ENCODE measurements at places on chromosomes 7 and 10. TPM values are rescaled to one million over a fixed set of nuclear protein-coding genes. Genes with fewer than 3 reads are reported as not detected.

DNA sequence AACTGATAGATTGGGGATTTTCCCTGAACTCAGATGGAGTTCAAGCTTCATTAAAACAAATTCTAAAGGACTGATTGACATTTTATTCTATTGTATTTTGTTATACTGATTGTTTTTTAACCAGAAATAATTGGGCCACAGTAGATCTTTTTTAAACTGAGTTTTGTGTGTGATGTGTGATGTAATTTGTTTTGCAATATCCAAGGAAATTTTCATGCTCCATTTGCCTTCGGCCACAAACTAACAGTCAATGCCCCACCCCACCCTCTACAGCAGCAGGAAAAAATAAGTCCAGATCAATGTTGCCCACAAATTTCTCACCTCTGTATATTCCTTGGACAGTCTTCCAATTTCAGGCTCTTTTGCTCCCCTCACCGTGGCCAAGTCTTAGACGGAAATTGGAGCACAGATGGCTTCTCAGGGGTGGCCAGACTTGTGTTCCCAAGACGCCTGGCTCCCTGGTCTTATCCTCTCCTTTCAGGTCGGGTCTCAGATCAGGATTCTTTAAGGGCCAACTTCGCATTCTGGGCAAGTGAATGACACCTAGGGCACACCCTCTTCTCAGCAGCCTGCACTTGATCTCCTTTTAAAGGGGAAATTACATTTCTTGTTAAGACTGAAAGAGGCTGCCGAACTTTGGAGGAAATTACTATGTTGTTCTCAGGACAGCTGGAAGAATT lies at the start of gene SVOPL:
TSS of gene SVOPL (minus strand) at position 506 of the 680 bp plus-strand sequence. CDS start 22,317 bp downstream, outside the sequence.
- DNase-seq = no peak

- no peak for DNase-seq
These were observed 47.6 kb downstream of the CUX1 start for GRCh38 chr7:101865031-101865430.

- DNase-seq = no peak
These were observed 95.9 kb downstream of the PHF14 start for GRCh38 chr7:11069591-11069990.

DNA sequence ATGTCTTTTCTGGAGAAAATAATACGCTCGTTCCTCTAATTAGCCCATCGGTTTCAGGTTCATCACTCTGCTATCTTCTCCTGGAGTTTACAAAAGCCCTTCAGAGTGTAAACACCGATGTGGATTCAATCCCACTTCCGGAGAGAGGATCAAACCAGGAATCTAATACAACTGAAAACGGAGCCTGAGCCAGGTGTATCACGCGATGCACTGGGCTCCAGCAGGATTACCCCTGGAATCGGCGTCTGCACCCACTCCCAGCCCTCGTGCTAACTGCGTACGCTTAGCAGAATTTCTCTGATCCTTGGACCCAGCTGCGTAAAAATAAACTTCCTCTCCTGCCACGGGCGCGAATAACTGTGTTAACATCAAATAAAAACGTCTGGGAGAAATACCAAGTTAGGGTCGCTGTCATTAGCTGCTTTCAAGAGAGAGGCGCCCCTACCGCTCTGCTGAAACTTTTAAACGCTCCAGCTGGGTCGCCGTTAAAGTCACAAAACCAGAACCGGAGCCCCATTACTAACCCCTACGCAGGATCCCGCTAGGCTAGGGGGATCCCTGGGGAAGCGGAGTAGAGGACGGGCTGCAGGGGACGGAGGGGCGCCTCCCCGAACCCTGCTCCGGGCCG lies 502 bp downstream of the ZNF3 start:
- DNase-seq = no peak

- DNase-seq = no peak
These were observed 178.2 kb upstream of the ITGB1 start for GRCh38 chr10:33136271-33136670.

GRCh38 chr7:101401390-101402080 lies 38.9 kb downstream of the COL26A1 start:
- DNase-seq = no peak

GRCh38 chr7:132383962-132384361 lies 192.3 kb downstream of the PLXNA4 start:
- no peak for DNase-seq

DNA sequence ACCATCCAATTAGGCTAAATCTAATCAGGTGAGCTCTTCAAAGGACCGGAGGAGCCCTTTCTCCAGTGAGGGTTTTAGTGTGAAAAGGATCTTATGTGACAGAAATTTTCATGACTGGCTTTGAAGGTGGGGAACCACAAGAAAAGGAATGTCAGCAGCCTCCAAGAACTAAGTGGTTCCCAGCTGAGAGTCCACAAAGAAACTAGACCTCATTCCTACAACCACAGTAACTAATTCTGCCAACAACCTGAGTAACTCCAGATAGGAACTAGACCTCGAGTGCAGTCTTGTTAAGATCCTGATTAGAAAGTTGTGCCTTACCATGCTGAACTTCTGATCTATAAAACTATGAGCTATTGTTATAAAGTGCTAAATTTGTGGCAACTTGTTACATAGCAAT lies 51.3 kb downstream of the PCLO start:
- no peak for DNase-seq

GRCh38 chr7:79377097-79377496 lies 76.4 kb downstream of the MAGI2 start:
- DNase-seq = no peak

- no peak for DNase-seq
These were observed 4.0 kb downstream of the PDGFA start for GRCh38 chr7:515628-516027.

- DNase-seq = peak; percentile 83
These were observed 918 bp downstream of the DBNL start for GRCh38 chr7:44045226-44046014.

- DNase-seq = no peak
These were observed 8.5 kb upstream of the ZNF22 start for GRCh38 chr10:44992070-44992731.

DNA sequence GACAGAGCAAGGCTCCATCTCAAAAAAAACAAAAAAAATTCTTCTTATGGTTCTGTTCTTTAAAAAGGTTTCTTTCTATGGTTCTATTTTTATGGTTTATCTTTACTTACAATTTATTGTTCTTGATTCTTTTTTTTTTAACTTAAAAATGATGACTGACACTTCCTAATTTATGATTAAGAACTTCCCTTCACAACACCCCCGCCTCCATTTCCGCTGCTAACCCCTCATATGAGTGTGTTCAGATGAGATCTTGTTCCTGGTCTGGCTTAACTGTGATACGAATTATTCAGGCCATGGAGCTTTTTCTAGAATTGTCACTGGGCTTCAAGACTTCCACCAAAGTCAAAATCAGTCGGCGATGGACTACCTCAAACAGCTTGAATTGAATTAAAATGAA lies 33.9 kb downstream of the PTER start:
- DNase-seq = no peak

- DNase-seq = no peak
These were observed 622.6 kb upstream of the CELF2 start for GRCh38 chr10:10394933-10395658.

DNA sequence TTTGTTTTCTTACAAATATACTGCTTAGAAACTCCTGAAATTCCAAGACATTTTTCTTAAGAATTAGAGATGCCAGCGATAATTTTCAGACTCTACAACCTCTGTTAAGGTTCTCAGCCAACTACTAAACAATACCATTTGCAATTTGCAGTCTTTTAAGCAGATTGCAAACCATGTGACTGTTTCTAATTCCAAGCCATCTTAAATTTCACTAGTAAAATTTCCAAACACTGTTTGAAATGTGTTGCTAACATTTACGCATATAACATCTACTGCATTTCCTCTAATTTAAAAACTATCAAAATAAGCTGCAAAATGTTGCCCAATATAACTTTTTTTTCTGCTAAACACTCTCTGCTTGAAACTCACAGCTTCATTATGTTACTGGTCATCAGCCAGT lies 56.0 kb upstream of the MACROH2A2 start:
- no peak for DNase-seq

DNA sequence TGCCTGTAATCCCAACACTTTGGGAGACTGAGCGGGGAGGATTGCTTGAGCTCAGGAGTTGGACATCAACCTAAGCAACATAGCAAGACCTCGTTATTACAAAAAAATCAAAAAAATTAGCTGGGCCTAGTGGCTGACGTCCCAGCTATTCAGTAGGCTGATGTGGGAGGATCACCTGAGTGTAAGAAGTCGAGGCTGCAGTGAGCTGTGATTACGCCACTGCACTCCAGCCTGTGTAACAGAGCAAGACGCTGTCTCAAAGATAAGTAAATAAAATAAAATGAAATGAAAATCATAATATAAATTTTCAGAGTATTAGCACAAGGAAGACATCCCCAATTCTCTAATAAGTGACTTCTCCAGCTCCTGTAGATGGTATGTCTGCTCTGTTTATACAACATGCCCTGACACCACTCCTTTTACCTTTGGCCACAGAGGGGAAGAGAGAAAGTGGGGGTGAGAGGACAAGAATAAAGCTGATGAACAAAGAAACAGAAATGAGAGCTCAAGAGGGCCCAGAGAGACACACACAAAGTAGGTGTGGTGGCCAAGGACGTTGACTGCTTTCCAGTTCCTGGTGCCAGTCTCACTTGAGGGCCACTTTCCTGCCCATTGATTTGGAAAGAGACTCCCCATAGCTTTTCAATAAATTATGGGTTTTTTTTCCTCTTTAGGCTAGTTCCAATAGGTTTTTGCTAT lies 62.9 kb downstream of the PTTG1IP2 start:
- DNase-seq = no peak

GRCh38 chr10:61124756-61125530 lies 181.0 kb upstream of the RHOBTB1 start:
- no peak for DNase-seq

DNA sequence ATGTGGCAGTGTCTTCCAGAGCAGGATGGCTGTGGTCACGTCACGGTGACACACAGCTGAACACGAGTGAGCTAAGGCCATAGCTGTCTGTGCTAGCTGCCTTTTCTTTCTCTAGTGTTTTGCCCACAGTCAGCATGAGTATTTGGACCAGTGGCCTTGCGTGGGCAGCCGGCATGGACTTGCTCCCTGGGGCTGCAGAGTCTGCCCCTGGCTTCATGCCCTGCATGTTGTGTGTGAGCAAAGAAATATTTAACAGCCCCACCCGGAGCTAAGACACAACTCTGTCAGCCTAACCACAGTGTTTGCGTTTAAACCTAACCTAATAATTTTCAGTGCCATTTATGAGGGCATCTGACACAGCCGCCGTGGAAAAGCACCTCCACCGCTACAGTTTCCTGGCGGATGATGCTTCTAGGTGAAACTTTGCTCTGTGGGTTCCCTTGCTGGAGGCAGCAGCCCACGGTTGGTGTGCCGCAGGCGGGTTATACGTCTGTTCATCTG lies 14.6 kb downstream of the CHST12 start:
- peak; percentile 93 for DNase-seq

DNA sequence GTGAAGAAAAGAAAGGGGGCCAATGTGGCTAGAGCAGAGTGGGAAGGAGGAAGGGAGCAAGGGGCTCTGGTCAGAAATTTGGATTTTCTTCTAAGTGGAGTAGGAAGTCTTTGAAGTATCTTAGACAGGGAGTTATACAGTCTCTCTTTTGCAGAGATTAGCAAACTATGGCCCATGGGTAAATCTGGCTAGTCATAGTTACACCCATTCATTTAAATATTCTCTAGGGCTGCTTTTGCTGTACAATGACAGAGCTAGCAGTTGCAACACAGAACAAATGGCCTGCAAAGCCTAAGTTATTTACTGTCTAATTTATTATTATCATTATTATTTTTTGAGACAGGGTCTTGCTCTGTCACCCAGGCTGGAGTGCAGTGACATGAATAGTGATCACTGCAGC lies 10.5 kb upstream of the LAMB4 start:
- DNase-seq = no peak

DNA sequence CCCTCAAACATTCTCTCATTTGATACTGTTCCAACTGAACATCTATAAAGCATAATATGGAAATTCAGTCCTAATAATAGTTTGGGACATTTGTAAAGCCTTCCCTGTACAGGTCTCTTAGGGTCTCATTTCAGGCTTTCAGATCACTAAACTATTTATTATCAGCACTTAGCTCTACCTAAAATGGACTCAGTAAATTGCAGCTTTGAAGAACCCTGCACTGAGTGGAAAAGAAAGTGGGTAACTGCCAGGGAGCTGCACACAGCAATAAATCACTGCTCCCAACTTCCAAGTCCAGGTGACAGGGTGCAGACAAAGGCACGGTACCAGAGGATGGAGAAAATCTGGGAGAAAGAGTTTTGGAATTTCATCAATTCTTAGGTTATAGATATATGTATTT lies 164.9 kb upstream of the AOAH start:
- DNase-seq = no peak

DNA sequence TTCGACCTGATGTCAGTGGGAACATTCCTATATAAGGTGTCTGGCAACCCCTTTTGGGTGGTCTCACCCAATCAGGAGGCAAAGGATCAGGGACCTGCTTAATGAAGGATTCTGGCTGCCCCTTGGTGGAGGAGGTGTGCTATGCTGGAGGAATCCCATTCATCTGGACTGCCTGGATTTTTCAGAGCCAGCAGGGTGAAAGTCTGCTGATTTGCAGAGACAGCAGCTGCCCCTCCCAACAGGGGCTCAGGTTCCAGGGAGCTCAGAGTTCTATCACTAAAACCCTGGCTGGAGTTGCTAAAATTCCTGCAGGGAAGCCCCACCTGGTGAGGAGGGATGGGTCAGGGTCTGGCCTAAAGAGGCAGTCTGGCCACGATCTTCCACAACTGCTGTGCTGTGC lies 398.5 kb upstream of the CNTNAP2 start:
- no peak for DNase-seq

DNA sequence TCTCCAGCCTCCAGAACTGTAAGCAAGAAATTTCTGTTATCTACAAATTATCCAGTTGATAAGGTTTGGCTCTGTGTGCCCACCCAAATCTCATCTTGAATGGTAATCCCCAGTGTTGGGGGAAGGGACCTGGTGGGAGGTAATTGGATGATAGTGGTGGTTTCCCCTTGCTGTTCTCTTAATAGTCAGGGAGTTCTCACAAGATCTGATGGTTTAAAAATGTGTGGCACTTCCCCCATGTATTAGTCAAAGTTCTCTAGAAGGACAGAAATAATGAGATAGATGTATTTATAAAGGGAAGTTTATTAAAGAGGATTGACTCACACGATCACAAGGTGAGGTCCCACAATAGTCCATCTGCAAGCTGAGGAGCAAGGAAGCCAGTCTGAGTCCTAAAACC lies 56.2 kb upstream of the APBB1IP start:
- DNase-seq = no peak

- peak; percentile 66 for DNase-seq
These were observed 136.6 kb downstream of the GRID1 start for GRCh38 chr10:86229811-86230556.

DNA sequence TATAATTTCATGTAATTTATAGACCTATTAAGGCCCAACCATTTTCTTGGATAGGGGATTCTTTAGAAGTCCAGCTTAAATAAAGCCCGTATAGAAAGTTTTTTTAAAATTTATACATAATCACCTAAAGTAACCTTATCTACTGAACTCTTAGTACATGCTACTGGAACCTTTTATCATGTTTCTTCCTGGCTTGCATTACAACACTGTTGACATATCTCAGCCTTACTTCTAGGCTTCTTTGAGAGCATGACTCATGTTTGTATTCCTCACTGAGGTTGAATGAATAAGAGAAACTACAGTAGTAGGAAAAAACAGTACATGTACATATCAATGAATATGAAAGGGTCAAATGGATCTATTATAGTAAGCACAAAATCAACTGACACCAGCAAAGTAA lies 8.2 kb upstream of the MAGI2 start:
- peak; percentile 22 for DNase-seq

Gene TRPV5
- total RNA-seq = not detected

Gene FAM131B
- total RNA-seq = 1.2 TPM

Gene DDC
- total RNA-seq = not detected

Gene STYXL1
- total RNA-seq = 23.9 TPM

Gene ANXA8
- total RNA-seq = 0.72 TPM

Gene FAM107B
- 30.0 TPM for total RNA-seq

Gene HERC4
- 106 TPM for total RNA-seq

Gene SLC16A9
- total RNA-seq = 1.2 TPM

Gene INMT
- total RNA-seq = 1.5 TPM

Gene MACROH2A2
- 13.8 TPM for total RNA-seq

Measured in osteoblast (primary cell).